ENCODE measurements at places on chromosomes 2 and 18. TPM values are rescaled to one million over a fixed set of nuclear protein-coding genes. Genes with fewer than 3 reads are reported as not detected.

DNA sequence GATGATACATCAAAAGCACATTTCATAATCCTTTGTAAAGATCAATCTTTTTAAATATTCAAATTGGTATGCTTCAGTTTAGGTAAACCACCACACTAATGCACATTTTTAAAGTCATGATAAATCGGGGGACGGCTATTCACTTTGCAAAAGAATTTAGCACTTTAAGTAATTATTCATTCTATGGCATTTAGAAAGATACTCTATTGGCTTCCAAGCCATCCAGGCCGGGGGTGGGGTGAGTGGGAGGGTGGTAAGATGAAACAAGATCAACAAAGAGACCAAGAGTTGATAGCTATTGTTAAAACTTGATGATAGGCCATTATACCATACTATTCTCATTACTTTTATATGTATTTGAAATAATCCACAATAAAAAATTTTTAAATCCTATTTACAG lies 41.0 kb downstream of the EPG5 start:
- H3K36me3 ChIP-seq: peaks cover 5% of the 10 kb centered on the region
- H3K4me3 ChIP-seq: no peak overlapping the region
- no peaks in the 10 kb centered on the region for H3K27me3 ChIP-seq
- H3K27ac ChIP-seq: no peak overlapping the region

DNA sequence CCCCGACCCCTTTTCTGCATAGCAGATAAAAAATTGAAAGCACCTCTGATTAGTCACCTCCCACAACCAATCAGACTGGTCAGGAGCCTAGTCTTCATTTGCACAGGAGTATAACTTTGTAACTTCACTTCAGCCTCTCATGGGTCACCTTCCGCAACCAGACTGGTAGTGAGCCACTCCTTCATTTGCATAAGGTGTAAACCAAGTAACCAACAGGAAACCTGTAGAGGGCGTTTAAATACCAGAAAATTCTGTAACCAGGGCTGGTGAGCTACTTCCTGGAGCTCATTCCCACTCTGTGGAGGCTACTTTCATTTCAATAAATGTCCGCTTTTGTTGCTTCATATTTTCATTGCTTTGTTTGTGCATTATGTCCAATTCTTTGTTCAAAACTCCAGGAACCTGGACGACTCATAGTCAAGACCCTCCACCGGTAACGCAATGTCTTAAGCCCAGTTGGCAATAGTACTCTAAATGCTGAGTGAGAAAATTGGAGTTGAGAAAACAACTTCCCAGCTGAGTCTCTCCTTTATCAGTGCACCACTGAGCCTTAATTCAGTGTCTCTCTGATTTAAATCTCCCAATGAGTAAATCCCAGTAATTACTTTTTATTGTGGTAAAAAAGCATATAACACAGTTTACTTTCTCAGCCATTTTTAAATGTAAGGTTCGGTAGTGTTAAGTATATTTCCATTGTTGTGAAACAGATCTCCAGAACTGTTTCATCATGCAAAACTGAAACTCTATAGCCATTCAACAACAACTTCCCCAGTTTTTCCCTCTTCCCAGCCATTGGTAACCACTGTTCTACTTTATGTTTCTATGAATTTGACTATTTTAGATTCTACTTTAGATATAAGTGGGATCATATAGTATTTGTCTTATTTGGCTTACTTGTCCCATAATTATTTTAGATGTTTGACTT lies 392.7 kb upstream of the SLC8A1 start:
- no peaks in the 10 kb centered on the region for H3K4me1 ChIP-seq
- H3K4me3 ChIP-seq: no peak overlapping the region
- no peak for DNase-seq
- H3K36me3 ChIP-seq: no peaks in the 10 kb centered on the region
- no peak overlapping the region for H3K27ac ChIP-seq

DNA sequence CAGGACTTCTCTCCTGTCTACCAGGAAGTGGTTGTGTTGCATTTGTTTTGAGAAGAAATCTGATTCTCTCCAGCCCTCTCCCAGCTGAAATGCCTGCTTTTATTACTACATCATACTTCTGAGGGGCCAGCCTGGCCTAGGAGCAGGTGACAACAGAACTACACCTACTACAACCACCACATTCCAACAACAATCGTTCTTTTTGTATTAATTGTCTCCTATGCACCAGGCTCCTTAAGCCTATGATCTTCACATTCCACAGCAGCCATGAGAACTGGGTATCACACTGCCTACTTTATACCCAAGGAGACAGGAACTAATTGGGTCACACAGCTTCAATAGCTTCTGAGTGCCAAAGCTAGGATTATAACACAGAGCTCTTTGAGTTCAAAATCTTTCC lies 167.7 kb downstream of the TDRD15 start:
- no peak overlapping the region for H3K4me3 ChIP-seq
- DNase-seq: no peak
- H3K27ac ChIP-seq: no peak overlapping the region
- H3K36me3 ChIP-seq: no peaks in the 10 kb centered on the region
- H3K27me3 ChIP-seq: no peaks in the 10 kb centered on the region

The SULT1C4 gene
- not detected for total RNA-seq

GRCh38 chr18:13211534-13211933 lies 7.0 kb upstream of the LDLRAD4 start:
- DNase-seq: no peak
- H3K27me3 ChIP-seq: peaks cover 26% of the 10 kb centered on the region
- H3K36me3 ChIP-seq: no peaks in the 10 kb centered on the region
- no peaks in the 10 kb centered on the region for H3K4me1 ChIP-seq

DNA sequence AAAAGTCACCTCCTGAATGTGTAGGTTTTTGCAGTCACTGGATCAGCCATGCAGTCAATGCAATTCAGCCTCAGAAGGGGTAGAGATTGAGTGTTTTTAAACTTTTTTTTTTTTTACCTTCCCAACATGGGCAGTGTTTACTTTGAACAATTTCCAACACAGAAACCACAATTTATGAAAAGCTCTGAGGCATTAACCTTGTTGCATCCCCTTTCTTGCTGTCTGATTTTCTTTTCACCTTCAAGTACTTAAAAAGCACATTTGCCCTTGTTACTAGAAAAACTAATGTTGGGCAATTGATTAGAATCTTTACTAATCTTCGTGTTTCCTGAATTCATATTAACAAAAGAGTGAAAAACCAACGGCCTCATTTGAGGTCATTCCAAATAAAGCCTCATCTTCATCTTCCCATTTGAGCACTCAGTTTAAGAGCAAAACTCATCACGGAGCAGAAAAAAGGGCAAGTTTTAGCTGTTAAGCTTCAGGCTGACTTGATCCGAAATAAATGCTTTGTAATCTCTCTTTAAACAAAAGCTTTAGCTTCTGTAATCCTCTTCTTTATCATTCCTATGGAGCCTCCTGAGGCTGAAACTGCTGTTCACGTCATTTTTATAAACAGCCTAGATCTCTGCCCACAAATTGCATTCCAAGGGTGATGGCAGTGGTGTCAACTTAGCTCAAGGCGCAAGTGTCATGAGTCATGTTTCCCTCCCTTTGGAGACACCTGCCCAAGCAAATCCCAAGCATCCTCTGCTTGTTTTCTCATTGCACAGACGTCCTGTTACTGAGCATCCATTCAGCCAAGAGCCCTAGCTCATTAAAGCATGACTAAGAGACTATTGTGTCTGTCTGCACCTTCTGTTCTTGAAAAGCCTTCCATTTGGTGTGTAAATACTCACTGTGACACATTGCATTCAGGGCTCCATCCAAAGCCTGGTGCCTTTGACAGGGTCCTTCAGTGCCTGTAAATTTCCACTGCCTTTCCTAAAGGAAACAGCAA lies 107.7 kb downstream of the HNMT start:
- no peaks in the 10 kb centered on the region for H3K36me3 ChIP-seq
- H3K4me3 ChIP-seq: no peak overlapping the region
- H3K4me1 ChIP-seq: no peaks in the 10 kb centered on the region
- no peak overlapping the region for H3K27ac ChIP-seq
- no peaks in the 10 kb centered on the region for H3K27me3 ChIP-seq
- no peak for DNase-seq

DNA sequence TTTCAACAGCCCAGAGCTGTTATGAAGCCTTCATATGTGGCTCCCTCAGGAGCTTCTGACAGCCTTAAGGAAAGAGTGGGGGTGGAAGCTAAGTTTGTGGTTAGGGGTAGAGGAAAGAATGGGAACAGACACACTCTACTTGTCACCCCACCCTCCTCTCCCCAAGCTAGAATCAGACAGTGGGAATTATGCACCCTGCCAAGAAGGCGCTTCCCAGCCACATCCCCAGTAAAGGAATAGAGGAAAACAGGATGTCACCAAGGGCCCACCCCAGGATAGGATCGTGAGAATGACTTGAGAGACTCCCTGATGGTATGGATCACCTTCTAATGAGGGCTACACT lies 32.4 kb upstream of the EML4 start:
- peaks cover 88% of the 10 kb centered on the region for H3K4me1 ChIP-seq
- H3K27ac ChIP-seq: peak overlapping the region; percentile 99
- no peaks in the 10 kb centered on the region for H3K27me3 ChIP-seq
- no peak overlapping the region for H3K4me3 ChIP-seq

The TFPI gene
- 129 TPM for total RNA-seq

The FBXO41 gene
- 6.5 TPM for total RNA-seq

- H3K4me1 ChIP-seq: no peaks in the 10 kb centered on the region
- H3K4me3 ChIP-seq: no peak overlapping the region
- H3K36me3 ChIP-seq: no peaks in the 10 kb centered on the region
- H3K27me3 ChIP-seq: no peaks in the 10 kb centered on the region
Measured at GRCh38 chr2:168819829-168820489, 17.5 kb downstream of the NOSTRIN start.

DNA sequence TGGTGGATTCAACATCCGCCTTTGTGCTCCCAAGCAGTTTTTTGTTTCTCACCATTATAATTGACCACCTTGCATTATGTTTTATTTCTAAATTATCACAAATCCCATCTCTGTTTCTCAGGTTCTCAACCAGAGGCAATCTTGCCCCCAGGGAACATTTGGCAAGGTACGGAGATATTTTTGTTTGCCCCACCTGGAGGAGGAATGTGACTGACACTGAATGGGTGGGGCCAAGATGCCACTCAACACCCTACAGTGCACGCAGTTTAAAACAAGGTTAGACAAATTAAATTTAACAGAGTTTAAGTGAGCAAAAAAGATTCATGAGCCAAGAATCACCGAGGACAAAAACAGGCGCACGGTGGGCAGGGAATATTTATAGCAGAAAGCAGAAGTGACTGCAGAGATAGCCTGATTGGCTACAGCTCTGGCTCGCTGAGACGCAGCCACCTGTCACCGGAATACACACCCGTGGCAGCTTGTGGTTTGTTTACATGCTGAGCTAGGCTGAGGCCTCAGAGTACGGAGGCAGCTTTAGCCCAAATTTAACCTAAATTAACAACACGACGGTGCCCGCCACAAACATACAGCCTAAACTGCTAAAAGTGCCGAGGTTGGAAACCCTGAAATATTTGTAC lies 150.0 kb upstream of the ALKAL2 start:
- H3K27ac ChIP-seq: no peak overlapping the region
- H3K4me3 ChIP-seq: peak overlapping the region; percentile 33
- H3K27me3 ChIP-seq: no peaks in the 10 kb centered on the region
- peaks cover 8% of the 10 kb centered on the region for H3K4me1 ChIP-seq

DNA sequence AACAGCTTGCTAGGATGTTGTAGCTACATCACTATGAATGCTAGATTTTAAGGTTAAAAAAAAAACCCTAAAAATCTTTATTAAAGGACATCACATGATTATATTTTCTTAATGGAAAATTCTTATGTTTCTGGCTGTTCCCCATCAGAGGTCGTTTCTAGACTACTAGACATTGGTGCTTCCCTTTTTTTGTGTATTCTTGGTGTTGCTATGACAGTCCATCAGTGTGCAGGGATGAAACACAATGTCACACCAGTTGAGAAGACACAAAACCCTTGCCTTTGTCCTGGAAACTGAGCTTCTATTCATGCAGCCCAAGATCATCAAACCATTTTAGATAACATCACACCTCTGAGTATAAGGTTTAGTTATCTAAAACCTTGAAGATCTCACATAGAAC lies 19.9 kb upstream of the TMEM131 start:
- no peak for DNase-seq
- no peak overlapping the region for H3K4me3 ChIP-seq
- no peaks in the 10 kb centered on the region for H3K36me3 ChIP-seq
- H3K4me1 ChIP-seq: no peaks in the 10 kb centered on the region
- no peak overlapping the region for H3K27ac ChIP-seq

The DHRS9 gene
- total RNA-seq: 0.21 TPM

GRCh38 chr2:170815746-170816503 lies 762 bp upstream of the GAD1 start:
- H3K36me3 ChIP-seq: no peaks in the 10 kb centered on the region
- H3K27me3 ChIP-seq: no peaks in the 10 kb centered on the region
- peak overlapping the region; percentile 68 for H3K4me3 ChIP-seq
- no peak for DNase-seq
- peak overlapping the region; percentile 79 for H3K27ac ChIP-seq

DNA sequence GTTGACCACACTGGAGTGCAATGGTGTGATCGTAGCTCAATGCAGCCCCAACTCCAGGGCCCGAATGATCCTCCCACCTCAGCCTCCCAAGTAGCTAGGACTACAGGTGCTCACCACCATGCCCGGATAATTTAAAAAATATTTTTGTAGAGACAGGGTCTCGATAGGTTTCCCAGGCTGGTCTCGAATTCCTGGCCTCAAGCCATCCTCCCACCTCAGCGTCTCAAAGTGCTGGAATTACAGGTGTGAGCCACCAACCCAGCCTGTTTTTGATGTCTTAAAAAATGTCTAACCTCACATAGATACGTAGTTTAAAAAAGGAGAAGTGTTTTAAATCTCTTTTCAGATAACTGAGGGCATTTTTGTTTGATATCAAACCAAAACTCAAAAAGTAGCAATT lies 37.6 kb downstream of the IMPA2 start:
- no peaks in the 10 kb centered on the region for H3K4me1 ChIP-seq
- H3K4me3 ChIP-seq: no peak overlapping the region
- H3K36me3 ChIP-seq: no peaks in the 10 kb centered on the region
- no peak overlapping the region for H3K27ac ChIP-seq
- H3K27me3 ChIP-seq: no peaks in the 10 kb centered on the region
- DNase-seq: no peak

All from Panc1 (cell line).